ENCODE measurements at places on chromosomes 16 and 17. TPM values are rescaled to one million over a fixed set of nuclear protein-coding genes. Genes with fewer than 3 reads are reported as not detected.

- no peak within 1 kb of the TSS for H3K27ac ChIP-seq
- DNase-seq: peak; percentile 54
- peaks cover 32% of the 10 kb centered on the region for H3K27me3 ChIP-seq
- H3K4me3 ChIP-seq: peak within 1 kb of the TSS; percentile 69
- no peaks in the 10 kb centered on the region for H3K36me3 ChIP-seq
Observed at GRCh38 chr17:49575679-49576087, at the start of gene NXPH3. Gene NXPH3, plus strand, starts transcription at chr17:49575871. Its CDS starts 349 bp downstream, at chr17:49576220.

- H3K27me3 ChIP-seq: no peaks in the 10 kb centered on the region
- no peak for DNase-seq
- H3K4me1 ChIP-seq: no peaks in the 10 kb centered on the region
- H3K36me3 ChIP-seq: peaks cover 38% of the 10 kb centered on the region
Observed at GRCh38 chr16:69465881-69466280, 41.5 kb downstream of the CYB5B start.

DNA sequence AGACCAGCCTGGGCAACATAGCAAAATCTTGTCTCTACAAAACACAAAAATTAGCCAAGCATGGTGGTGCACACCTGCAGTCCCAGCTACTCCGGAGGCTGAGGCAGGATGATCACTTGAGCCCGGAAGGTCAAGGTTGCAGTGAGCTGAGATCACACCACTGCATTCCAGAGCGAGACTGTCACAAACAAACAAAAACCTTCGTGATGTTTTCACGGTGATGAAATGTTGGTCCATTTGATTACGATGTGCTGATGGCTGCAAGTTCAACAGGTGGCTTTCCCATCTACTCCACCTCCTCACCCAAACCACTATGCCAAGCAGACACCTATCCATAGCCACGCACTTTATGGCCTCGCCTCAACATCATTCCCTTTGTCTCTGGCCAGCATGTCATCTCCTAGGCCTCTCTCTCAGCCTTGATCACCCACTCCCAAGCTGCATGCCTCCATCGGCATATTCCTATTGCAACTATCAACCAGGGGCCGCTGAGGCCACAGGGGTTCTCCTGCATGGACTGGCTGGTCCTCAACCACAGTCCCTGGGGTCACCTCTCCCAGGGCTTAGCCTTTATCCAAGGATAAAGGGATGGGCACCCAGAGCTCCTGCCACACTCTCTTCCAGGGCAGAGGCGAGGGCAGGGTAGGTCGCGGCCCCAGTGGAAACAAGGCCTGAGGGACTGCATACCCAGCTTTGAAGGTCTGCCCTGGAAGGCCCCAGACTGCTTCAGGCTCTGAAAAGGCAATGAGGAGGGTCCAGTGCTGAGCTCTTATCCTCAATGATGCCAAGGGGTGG lies 17.1 kb upstream of the ALOX15B start:
- H3K27me3 ChIP-seq: no peaks in the 10 kb centered on the region
- no peak for DNase-seq
- H3K36me3 ChIP-seq: no peaks in the 10 kb centered on the region
- peak overlapping the region; percentile 95 for H3K27ac ChIP-seq
- H3K4me3 ChIP-seq: no peak overlapping the region

Gene ADORA2B
- total RNA-seq: 26.0 TPM

Gene KRTAP3-1
- total RNA-seq: not detected

GRCh38 chr16:57007530-57007929 lies 18.2 kb downstream of the NLRC5 start:
- DNase-seq: no peak
- no peaks in the 10 kb centered on the region for H3K36me3 ChIP-seq

GRCh38 chr17:74408262-74408661 lies 23.6 kb upstream of the GPRC5C start:
- H3K36me3 ChIP-seq: no peaks in the 10 kb centered on the region
- no peaks in the 10 kb centered on the region for H3K27me3 ChIP-seq
- DNase-seq: peak; percentile 58
- H3K4me3 ChIP-seq: no peak overlapping the region

Gene FADS6
- not detected for total RNA-seq

Gene STH
- not detected for total RNA-seq

GRCh38 chr16:51431517-51432241 lies 280.6 kb upstream of the SALL1 start:
- H3K27ac ChIP-seq: peak overlapping the region; percentile 79
- peaks cover 24% of the 10 kb centered on the region for H3K4me1 ChIP-seq
- no peaks in the 10 kb centered on the region for H3K27me3 ChIP-seq

Gene TMEM204
- not detected for total RNA-seq

- H3K4me1 ChIP-seq: peaks cover 11% of the 10 kb centered on the region
- H3K36me3 ChIP-seq: no peaks in the 10 kb centered on the region
- H3K27ac ChIP-seq: no peak overlapping the region
- DNase-seq: no peak
- H3K27me3 ChIP-seq: no peaks in the 10 kb centered on the region
Observed at GRCh38 chr16:14400285-14400977, 229.6 kb downstream of the PARN start.

GRCh38 chr16:72162105-72162692 lies 9.8 kb downstream of the PMFBP1 start:
- no peak overlapping the region for H3K4me3 ChIP-seq
- H3K4me1 ChIP-seq: no peaks in the 10 kb centered on the region
- no peaks in the 10 kb centered on the region for H3K27me3 ChIP-seq
- no peaks in the 10 kb centered on the region for H3K36me3 ChIP-seq

GRCh38 chr16:11316331-11317015 lies 28.8 kb upstream of the RMI2 start:
- H3K4me1 ChIP-seq: peaks cover 7% of the 10 kb centered on the region

Gene KCNJ16
- not detected for total RNA-seq

Gene DHX38
- 65.2 TPM for total RNA-seq

Gene GDE1
- total RNA-seq: 44.7 TPM

- H3K4me3 ChIP-seq: no peak overlapping the region
- no peak overlapping the region for H3K27ac ChIP-seq
- H3K36me3 ChIP-seq: peaks cover 65% of the 10 kb centered on the region
- no peaks in the 10 kb centered on the region for H3K27me3 ChIP-seq
Observed at GRCh38 chr17:77444984-77445759, 304.4 kb downstream of the SEC14L1 start.

Gene TNFRSF17
- not detected for total RNA-seq

DNA sequence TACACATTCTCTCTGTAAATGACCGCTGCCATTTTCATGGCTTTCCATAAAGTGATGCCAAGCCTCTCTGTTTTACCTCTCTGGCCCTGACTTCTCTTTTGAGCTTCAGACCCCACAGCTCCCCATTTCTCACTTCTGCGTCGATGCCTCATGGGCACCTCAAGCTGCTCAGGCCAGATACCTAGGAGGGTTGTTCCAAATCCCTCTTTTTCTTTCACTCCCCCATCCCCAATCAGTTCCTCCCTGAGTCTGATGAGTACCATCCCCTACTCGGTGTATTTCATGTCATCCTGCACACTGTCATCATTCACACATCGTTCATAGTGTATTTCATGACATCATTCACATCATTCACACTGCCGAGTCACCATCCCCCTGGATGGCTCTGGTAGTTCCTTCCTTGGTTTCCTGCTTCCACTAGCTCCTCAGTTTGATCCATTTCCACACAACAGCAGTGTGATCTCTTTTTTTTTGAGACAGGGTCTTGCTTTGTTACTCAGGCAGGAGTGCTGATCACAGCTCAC lies 43.1 kb downstream of the NTN1 start:
- no peak overlapping the region for H3K4me3 ChIP-seq
- no peaks in the 10 kb centered on the region for H3K27me3 ChIP-seq
- no peak for DNase-seq
- H3K4me1 ChIP-seq: peaks cover 6% of the 10 kb centered on the region
- no peaks in the 10 kb centered on the region for H3K36me3 ChIP-seq

GRCh38 chr17:45868276-45868675 lies 23.6 kb downstream of the SPPL2C start:
- DNase-seq: peak; percentile 39
- H3K36me3 ChIP-seq: no peaks in the 10 kb centered on the region
- no peak overlapping the region for H3K27ac ChIP-seq
- H3K4me3 ChIP-seq: no peak overlapping the region
- peaks cover 5% of the 10 kb centered on the region for H3K4me1 ChIP-seq
- H3K27me3 ChIP-seq: peaks cover 62% of the 10 kb centered on the region

- peaks cover 15% of the 10 kb centered on the region for H3K4me1 ChIP-seq
- DNase-seq: peak; percentile 99
- H3K27ac ChIP-seq: peak overlapping the region; percentile 72
- H3K27me3 ChIP-seq: no peaks in the 10 kb centered on the region
- H3K4me3 ChIP-seq: no peak overlapping the region
Observed at GRCh38 chr16:9047689-9048301, 43.6 kb upstream of the HAPSTR1 start.

Gene SLC35G6
- total RNA-seq: not detected

GRCh38 chr17:28744972-28745785 lies 1.4 kb downstream of the TRAF4 start:
- peaks cover 19% of the 10 kb centered on the region for H3K4me1 ChIP-seq
- peaks cover 54% of the 10 kb centered on the region for H3K36me3 ChIP-seq
- H3K27me3 ChIP-seq: no peaks in the 10 kb centered on the region

Gene NLK
- 15.0 TPM for total RNA-seq

GRCh38 chr16:4690946-4691665 lies 2.3 kb upstream of the NUDT16L1 start:
- no peak for DNase-seq

GRCh38 chr16:20388854-20389253 lies 15.7 kb downstream of the PDILT start:
- H3K4me3 ChIP-seq: no peak overlapping the region
- H3K4me1 ChIP-seq: peaks cover 6% of the 10 kb centered on the region

Gene TMEM114
- total RNA-seq: not detected

Gene CDH11
- 0.33 TPM for total RNA-seq

DNA sequence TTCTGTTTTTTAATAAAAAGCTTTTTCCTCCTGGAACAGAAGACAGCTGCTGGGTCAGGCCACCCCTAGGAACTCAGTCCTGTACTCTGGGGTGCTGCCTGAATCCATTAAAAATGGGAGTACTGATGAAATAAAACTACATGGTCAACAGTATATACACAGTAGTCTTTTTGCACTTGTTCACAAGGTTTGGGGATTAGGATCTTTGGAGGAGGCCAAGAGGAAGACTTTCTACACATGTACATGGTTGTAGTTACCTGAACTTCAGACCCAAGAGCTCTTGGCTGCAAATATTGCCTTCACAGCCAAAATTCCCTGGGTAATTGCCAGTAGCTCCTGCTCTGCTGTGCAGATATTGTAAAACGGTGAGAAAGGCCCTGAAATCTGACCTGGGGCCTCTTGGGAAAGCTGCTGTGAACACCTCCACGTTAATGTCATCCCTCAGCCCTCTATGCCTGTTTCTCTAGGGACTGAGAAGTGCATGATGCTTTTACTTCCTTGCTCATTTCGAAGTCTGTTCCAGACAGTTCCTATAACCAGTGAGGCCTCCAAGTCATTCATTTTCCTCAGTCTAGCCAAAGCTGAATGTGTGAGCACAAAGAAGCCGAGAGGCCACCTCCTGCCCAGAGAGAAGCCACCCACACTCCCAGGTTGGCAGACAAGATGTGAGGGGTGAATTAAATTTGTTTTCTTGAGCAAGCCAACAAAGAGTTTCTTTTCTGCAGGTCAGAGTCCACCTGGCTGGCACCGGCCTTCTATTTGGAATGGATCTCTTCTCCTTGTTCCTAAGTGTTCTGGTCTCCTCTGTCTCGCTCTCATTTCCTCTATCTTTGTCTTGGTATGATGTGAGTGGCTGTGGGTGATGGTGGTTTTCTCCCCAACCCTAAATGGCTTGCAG lies 15.9 kb downstream of the ANKRD40 start:
- no peaks in the 10 kb centered on the region for H3K27me3 ChIP-seq
- H3K36me3 ChIP-seq: peaks cover 59% of the 10 kb centered on the region
- H3K4me3 ChIP-seq: no peak overlapping the region
- peaks cover 52% of the 10 kb centered on the region for H3K4me1 ChIP-seq
- H3K27ac ChIP-seq: peak overlapping the region; percentile 42
- peak; percentile 79 for DNase-seq

Gene GAST
- not detected for total RNA-seq

Gene KRTAP4-2
- not detected for total RNA-seq

DNA sequence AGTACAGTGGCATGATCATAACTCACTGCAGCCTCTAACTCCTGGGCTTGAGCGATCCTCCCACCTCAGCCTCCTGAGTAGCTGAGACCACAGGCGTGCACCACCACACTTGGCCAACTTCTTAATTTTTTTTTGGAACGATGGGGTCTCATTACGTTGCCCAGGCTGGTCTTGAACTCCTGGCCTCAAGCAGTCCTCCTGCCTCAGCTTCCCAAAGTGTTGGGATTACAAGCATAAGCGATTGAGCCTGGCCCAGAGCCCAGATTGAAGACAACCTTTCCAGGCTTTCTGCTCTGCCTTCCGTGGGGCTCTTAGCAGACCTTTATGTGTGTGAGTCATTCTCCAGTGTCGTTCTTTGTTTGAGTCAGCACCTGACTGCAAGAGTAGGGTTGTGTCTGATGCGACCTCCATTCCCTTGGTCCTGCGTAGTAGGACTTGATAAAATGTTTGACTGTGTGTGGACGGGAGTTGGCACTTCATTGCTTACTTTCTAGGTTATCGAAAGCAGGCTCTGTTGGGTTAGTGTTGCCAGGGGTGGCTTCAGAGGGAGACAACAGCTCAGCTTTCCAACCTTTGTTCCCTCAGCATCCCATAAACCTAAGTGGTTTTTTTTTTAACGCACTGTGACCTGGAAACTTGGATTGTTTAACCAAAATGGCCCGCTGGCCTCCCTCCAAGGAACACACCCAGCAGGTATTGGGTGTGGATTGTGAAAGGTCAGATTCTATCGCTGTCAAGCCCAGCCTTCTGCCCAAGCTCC lies 26.4 kb downstream of the EEF2K start:
- H3K27me3 ChIP-seq: no peaks in the 10 kb centered on the region
- peak overlapping the region; percentile 93 for H3K27ac ChIP-seq
- H3K4me1 ChIP-seq: peaks cover 16% of the 10 kb centered on the region
- DNase-seq: peak; percentile 91
- peak overlapping the region; percentile 55 for H3K4me3 ChIP-seq

GRCh38 chr17:50626037-50626574 lies 8.6 kb upstream of the ABCC3 start:
- no peaks in the 10 kb centered on the region for H3K36me3 ChIP-seq
- H3K27ac ChIP-seq: no peak overlapping the region
- H3K4me3 ChIP-seq: no peak overlapping the region
- peak; percentile 75 for DNase-seq
- H3K27me3 ChIP-seq: no peaks in the 10 kb centered on the region

Gene HERPUD1
- 201 TPM for total RNA-seq

DNA sequence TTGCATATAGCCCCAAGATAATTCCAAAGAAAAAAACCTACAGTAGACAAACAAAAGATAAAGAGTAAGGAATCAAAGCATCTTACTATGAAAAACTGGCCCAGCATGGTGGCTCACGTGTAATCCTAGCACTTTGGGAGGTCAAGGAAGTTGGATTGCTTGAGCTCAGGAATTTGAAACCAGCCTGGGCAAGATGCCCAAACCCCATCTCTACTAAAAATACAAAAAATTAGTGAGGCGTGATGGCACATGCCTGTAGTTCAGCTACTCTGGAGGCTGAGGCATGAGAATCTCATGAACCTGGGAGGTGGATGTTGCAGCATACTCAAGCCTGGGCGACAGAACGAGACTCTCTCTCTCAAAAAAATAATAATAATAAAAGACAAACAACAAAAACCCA lies 764.7 kb upstream of the KIF2B start:
- no peak overlapping the region for H3K27ac ChIP-seq
- DNase-seq: peak; percentile 31
- H3K4me1 ChIP-seq: no peaks in the 10 kb centered on the region
- H3K27me3 ChIP-seq: peaks cover 16% of the 10 kb centered on the region

Gene ABCC12
- not detected for total RNA-seq

Data from MCF 10A (cell line).